ENCODE measurements at places on chromosomes 7 and 10.
A peak's percentile ranks its signal among the peaks of the same experiment; 100 is the strongest.

- no peak for DNase-seq
Observed at GRCh38 chr10:62907470-62908212, 91.5 kb upstream of the EGR2 start.

DNA sequence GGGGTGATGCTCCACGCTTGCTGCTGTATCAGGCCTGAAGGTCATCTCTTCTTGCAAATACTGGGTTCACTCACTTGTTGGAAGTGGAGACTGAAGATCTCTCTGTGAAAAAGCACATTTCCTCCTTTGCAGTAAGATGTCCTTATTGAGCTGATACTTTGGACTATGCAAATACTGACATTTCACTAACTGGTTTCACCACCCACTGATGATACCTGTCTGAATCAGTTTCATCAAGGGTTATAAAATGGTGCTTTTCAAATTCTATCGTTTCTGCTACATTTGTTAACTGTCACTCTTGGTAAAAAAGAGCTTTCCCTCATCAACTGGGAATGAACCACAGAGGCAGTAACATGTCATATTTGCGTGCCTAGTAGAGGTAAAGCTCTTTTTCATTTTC lies 35.5 kb downstream of the RAB19 start:
- DNase-seq, result no peak

- no peak for DNase-seq
Observed at GRCh38 chr7:40147371-40148246, 12.8 kb downstream of the SUGCT start.

GRCh38 chr7:1160670-1161021 lies 650 bp upstream of the ZFAND2A start:
- DNase-seq, result no peak

- no peak for DNase-seq
Observed at GRCh38 chr10:80277567-80278250, 11.7 kb downstream of the MAT1A start.

GRCh38 chr7:120989257-120990220 lies 1.0 kb downstream of the CPED1 start:
- DNase-seq, result no peak

- no peak for DNase-seq
Observed at GRCh38 chr7:122743211-122743610, 40.5 kb upstream of the RNF148 start.

DNA sequence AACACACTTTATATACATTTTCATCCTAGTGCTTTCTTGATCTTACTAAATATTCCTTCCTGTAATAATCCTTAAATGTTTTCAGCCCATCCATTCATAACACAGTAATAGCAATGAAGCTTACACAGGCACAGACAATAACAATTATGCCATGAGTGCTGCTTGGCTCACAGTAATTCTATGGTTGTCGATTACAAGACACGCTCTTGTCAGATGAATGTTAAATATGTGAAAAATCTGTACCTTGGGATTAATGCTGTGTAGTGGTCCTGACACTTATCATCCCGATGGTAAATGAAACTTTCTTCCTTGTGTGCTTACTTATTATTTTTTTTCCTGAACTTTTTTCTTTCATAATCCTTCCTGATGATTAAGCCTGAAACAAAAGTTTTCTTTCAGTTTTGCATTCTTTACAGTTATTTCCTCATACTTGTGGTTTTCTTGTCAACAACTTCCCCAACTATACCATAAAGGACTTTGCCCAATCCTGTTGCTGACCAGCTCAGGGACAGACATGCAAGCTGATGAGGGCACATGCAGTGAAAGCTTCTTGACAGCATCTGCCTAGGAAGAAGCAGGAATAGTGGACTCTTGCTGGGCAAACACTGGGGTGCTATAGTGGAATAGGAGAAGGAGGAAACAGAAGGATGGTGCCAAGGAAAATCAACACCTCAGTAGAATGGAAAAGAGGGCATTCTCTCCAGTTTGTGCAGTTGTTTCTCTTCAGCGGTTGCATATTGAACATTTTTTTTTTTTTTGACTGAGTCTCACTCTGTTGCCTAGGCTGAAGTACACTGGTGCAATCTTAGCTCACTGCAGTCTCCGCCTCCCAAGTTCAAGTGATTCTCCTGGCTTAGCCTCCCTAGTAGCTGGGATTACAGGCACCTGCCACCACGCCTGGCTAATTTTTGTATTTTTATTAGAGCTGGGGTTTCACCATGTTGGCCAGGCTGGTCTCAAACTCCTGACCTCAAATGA lies 6.7 kb upstream of the MGAM2 start:
- no peak for DNase-seq

- DNase-seq, result no peak
Observed at GRCh38 chr10:91367127-91367531, 43.0 kb upstream of the HECTD2 start.

- DNase-seq, result no peak
Observed at GRCh38 chr10:4080225-4080805, 295.3 kb upstream of the KLF6 start.

GRCh38 chr7:136104269-136104603 lies 127.1 kb upstream of the MTPN start:
- no peak for DNase-seq

DNA sequence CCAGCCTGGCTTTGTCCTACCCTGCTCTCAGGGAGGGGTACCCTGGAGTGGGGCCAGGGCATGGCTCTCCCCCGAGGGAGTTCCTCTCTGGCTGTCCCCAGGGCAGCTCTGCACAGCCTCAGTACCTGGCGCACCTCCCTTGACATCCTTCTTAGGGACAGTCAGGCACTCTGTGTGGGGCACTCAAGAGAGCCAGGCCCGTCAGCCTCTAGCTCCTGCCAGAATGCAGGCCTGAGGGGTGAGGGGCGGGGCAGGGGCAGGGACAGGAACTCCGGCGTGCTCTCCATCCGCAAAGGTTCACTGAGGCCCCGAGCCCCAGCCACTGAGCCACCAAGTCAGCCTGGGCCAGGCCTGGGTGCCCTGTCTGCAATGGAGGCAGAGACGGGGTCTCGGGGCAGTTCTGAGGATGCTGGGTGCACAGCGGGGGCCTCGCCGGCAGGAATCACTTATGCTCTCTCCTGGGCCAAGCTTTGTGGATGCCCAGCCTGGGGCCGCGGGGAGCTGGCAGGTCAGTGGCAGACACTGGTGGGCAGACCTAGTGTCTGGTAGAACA lies 10.1 kb downstream of the LIMK1 start:
- no peak for DNase-seq

GRCh38 chr10:70475661-70476060 lies 2.9 kb upstream of the PALD1 start:
- no peak for DNase-seq

DNA sequence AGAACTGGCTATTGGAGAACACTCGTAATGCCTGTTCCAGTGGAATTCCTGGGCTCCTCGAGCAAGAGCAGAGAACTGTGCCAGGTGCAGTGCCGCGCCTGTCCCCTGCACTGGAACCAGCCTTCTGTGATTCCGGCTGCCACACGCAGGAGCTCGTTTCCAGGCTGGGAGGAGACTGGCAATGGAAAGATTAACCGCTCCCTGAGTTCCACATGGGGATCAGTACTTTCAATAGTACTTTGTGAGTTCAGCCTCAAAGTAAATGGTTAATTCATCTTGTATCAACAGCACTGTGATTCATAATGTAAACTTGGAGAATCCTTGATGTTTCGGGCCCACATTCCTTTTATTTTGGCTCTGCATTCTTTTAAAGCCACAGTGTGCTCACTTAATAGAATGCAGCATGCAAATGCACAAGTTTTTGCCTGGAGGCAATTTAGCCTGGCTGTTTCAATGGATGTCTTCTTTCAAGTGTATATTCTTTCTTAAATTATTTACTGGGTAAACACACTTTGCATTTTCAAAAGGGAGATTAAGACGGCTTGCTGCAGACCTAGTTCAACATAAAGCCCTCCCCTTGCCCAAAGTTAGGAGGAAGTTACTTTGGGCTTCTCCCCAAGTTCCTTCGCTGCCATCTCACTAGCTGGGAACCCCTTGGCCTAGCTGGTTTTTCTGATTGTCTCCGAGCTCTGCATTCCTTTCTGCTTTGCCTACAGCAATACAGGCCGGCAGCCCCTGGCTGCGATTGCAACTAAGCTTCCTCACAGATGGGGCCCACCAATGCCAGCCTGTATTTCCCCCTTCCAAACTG lies 138.1 kb upstream of the TCF7L2 start:
- DNase-seq, result no peak

DNA sequence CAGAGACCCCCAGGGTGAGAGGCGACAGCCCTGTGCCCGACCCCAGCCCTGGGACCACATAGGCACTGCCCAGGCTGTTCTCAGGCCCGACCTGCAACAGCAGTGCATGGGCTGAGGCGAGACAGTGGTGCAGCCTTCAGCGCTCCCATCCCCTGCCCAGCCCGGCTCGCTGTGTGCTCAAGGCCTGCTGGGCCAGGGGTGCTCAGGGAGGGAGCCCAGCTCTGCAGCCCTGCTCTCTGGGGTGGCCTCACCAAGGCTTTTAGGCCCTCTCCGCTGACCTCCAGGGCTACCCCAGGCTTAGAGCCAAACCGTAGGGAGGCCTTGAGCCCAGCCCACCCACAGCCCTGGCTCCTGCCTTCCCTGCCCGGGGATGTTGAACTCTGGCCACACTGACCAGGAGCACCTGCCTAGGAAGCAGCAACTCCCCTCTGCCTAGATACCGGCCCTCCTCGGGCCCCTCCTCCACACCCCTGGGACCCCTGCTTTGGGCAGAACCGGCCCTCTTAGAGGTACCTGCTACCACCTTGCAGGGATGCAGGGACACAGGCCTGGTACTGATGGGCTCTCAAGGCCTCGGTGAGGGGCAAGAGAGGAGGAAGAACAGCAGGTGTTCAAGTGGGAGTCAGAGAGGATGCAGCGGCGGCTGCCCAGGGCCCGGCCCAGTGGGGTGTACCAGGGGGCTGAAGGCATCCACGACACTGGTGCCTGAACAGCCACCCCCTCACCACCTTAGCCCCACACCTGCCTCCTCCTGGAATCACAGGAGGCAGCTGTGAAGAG lies 231.5 kb downstream of the ELFN1 start:
- DNase-seq, result no peak

- DNase-seq, result no peak
Observed at GRCh38 chr7:33728873-33729551, 176.3 kb upstream of the BMPER start.

DNA sequence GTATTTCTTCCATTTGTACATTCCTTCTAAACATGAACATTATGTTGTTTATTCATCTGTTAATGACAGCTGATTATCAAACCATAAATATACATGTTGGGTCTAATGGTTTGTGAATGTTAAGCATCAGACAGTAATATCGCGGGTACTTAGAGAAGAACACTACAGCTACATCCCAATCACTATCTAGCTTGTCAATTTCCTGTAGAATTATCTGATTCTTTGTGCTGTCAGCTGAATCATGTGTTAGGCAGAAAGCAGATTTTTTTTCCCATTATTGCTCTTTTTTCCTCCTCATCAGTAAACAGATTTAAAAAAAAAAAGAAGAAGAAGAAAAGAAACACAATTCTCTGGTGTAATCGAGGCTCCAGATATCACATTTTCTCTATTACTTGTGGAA lies 183.6 kb upstream of the CTBP2 start:
- DNase-seq, result no peak

- no peak for DNase-seq
Observed at GRCh38 chr7:129244220-129244619, 19.4 kb downstream of the AHCYL2 start.

- no peak for DNase-seq
Observed at GRCh38 chr7:45118292-45118691, 6.8 kb upstream of the TBRG4 start.

- DNase-seq, result peak; percentile 41
Observed at GRCh38 chr10:119205894-119206602, 1.3 kb upstream of the GRK5 start.

GRCh38 chr7:127409629-127410028 lies 17.1 kb upstream of the ZNF800 start:
- DNase-seq, result no peak

- DNase-seq, result no peak
Observed at GRCh38 chr10:19977097-19977521, 160.9 kb downstream of the PLXDC2 start.

- DNase-seq, result no peak
Observed at GRCh38 chr10:21176934-21177480, 279.9 kb upstream of the NEBL start.

- no peak for DNase-seq
Observed at GRCh38 chr7:16193631-16194030, 227.7 kb downstream of the CRPPA start.

DNA sequence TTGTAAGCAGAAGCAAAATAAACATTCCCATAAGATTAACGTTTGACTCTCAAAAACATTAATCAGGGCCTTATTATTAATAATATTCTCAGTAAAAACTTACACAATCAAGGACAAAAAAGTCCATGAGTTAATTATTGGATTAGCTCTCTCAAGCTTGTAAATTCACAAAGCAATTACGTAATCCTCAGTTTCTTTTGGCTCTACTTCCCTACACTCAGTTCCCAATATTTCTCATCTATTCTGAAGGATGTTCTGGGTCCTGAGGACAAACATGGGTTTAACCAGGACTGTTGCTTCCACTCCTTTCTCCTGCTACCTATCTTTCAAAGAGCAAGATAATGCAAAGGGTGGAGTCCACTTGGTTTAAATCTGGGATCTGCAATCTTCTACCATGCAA lies 15.1 kb downstream of the FBXL13 start:
- DNase-seq, result no peak

- DNase-seq, result no peak
Observed at GRCh38 chr10:30686708-30687107, 57.2 kb upstream of the LYZL2 start.

DNA sequence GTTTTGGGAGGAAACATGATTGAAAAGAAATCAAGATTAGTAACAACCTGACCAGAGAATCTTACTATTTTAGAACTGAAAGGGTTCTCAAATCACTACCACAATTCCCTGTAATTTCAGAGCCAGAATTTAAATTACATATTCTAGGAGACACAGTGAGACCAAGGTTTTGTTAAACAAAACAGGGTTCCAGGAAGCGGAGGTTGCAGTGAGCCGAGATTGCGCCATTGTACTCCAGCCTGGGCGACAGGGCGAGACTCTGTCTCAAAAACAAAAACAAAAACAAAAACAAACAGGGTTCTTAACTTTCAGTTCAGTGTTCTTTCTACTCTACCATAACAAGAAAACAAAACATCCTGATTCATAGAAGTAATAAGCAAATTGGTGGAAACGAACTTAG lies 57.6 kb downstream of the SNX13 start:
- DNase-seq, result no peak

DNA sequence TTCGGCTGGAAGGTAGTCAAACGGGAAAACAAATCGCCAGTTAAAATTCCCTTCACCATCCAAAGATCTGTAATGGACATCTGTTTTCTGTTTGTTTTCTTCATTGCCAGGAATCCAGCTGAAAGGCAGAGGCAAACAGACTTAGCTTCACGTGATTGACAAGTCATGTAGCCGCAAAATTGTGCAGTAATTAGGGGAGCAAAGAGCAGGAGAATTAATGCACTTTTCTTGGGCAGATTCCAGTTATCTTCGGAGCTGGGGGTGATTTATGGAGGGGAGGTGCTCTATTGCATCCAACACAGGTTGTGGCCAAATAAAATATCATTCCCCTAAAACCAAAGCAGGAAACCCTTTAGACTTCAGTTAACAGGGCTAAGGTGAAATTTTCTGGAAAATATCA lies 162.2 kb downstream of the MYOF start:
- no peak for DNase-seq
